PC-9 (cell line): ENCODE measurements at places on chromosomes 6 and 20. TPM values are rescaled to one million over a fixed set of nuclear protein-coding genes. Genes with fewer than 3 reads are reported as not detected.

The CFB gene
- 22.6 and 25.5 TPM in 2 replicates for total RNA-seq

The KIFC1 gene
- total RNA-seq: 82.9 and 91.4 TPM in 2 replicates

The LY86 gene
- not detected in 2 replicates for total RNA-seq

The C20orf202 gene
- not detected in 2 replicates for total RNA-seq

The TAGAP gene
- 0.23 TPM in 1 of 2 replicates, not detected in the other for total RNA-seq

The TSHZ2 gene
- not detected in 2 replicates for total RNA-seq
